ENCODE measurements at places on chromosomes 4 and X.

- DNase-seq, result no peak
These were observed 701 bp upstream of the BCOR start for GRCh38 chrX:40098264-40099054.

- no peak for DNase-seq
These were observed 9.8 kb downstream of the LAMP2 start for GRCh38 chrX:120459309-120459708.

DNA sequence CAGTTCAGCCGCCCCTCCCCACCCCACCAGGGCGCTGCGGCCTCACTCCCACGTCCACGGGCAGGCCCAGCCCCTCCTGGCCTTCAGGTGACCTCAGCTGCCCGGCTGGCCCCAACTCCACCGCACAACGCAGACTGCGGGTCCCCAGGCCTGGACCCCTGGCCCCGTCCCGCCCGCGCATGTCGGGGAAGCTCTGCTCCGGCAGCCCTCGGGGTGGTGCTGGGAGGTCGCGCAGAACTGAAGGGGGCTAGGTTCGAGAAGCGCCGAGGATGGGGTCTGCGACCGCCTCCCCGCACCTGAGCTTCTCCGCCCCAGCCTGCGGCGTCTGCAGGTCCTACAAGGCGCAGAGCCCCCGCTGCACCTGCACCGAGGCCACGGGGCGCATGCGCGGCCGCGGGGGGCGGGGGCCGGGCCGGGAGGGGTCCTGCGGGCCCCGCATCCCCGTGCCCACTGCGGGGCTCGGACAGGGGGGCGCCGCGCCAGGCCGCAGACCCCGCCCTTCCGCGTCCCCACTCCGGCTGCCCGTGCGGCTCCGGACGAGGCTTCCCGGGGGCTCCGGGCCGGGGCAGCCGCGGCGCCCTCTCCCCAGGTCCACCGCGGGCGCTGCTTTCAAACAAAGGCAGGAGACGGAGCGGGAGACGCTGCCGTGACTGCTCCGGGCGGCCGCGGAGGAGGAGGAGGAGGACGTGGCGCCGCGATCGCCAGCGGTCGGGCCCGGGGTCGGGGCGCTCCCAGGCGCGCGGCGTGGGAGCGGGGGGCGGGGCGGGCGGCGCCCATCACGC lies 672 bp upstream of the NAT8L start:
- DNase-seq, result no peak

GRCh38 chrX:110536816-110537215 lies 178.2 kb downstream of the RTL9 start:
- no peak for DNase-seq

GRCh38 chr4:119100655-119101054 lies 35.0 kb upstream of the MYOZ2 start:
- DNase-seq, result no peak

- no peak for DNase-seq
These were observed 1452.7 kb upstream of the TENM3 start for GRCh38 chr4:180790471-180790870.

DNA sequence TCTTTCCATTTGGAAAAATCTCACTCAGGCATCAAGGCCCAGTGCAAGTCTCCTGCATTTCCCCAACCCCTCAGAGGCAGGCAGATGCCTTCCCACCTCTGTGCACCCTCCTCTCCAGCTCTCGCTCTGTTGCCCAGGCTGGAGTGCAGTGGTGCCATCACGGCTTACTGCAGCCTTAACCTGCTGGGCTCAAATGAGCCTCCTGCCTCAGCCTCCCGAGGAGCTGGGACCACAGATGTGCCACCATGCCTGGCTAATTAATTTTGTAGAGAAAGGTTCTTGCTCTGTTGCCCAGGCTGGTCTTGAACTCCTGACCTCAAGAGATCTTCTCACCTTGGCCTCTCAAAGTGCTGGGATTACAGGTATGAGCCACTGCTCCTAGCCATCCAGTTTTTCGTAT lies 95.8 kb downstream of the NHSL2 start:
- no peak for DNase-seq

- DNase-seq, result no peak
These were observed 19.4 kb downstream of the LYAR start for GRCh38 chr4:4270529-4270928.

- DNase-seq, result no peak
These were observed 310.7 kb downstream of the STK32B start for GRCh38 chr4:5361968-5362367.

GRCh38 chrX:24099394-24099793 lies 44.6 kb downstream of the EIF2S3 start:
- no peak for DNase-seq

DNA sequence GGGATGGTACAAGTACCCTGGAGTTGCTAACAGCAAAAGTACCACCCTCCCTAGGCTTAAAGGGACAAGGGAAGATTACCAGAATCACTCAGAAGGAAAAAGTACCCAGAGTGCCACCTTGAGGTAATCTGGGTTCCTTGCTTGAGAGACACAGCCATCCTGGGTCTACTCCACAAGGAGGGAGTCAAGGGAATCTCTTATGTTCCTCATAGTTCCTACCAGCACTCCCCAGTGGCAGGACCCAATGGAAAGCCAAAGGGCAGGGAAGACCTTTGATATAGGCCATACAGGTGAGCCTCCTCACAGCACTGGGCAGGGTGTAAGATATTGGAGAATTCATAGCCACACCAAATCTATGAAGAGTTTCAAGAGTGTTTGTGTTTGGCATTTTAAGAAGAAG lies 5.7 kb downstream of the IL2 start:
- DNase-seq, result no peak

- no peak for DNase-seq
These were observed 5.2 kb downstream of the HTT start for GRCh38 chr4:3079694-3080123.

- DNase-seq, result no peak
These were observed 4.5 kb downstream of the CXXC4 start for GRCh38 chr4:104490096-104490769.

- DNase-seq, result no peak
These were observed 23.7 kb upstream of the GLRA2 start for GRCh38 chrX:14505648-14506047.

GRCh38 chr4:112520598-112521122 lies 4.7 kb upstream of the NEUROG2 start:
- DNase-seq, result no peak

GRCh38 chrX:13026877-13027652 lies 17.4 kb downstream of the FAM9C start:
- no peak for DNase-seq

GRCh38 chr4:40258627-40259026 lies 61.8 kb downstream of the RHOH start:
- DNase-seq, result no peak

DNA sequence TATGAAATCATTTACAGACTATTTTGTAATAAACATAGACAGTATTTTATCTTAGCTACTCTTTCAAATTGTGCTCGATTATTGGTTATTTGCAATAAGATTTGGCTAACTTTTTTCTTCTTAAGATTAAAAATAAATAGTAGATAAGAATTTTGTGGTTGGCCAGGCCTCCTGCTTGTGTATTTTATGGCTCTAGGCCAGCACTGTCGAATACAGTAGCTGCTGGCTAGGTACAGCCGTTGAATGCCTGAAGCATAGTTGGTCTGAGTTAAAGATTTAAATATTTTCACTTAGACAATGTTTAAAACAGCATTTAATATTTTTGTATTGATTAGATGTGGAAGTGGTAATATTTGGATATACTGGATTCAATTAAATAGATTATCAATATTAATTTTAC lies 481.0 kb downstream of the SPRY1 start:
- DNase-seq, result no peak

- DNase-seq, result no peak
These were observed 703.5 kb upstream of the GRID2 start for GRCh38 chr4:91600301-91600700.

GRCh38 chr4:142262956-142263355 lies 583.1 kb downstream of the INPP4B start:
- DNase-seq, result no peak

- no peak for DNase-seq
These were observed 11.2 kb upstream of the C1QTNF7 start for GRCh38 chr4:15416357-15417232.

- no peak for DNase-seq
These were observed 87.0 kb downstream of the ANXA3 start for GRCh38 chr4:78638337-78639172.

DNA sequence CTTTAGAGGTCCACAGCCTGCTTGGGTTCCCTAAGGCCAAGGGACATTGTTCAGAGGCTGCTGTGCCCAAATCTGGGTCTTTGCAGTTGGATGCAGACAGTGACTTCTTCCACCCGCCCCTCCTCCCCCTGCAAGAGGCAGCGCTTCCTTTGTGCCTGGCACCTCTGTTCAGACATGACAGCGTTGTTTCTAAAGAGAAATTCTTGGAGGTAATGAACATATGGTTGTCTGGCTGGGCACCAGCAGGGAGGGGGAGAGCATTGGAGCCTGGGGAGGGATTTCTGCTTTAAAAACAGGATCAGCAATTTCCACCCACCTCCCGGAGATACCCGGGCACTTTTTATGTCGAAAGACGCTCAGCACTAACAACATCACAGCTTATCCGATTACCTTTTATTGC lies 51.5 kb downstream of the PSAPL1 start:
- no peak for DNase-seq

GRCh38 chr4:109872065-109872464 lies 24.2 kb downstream of the LRIT3 start:
- DNase-seq, result no peak

- DNase-seq, result peak; percentile 34
These were observed 104.0 kb upstream of the ARHGEF9 start for GRCh38 chrX:63889001-63889400.

GRCh38 chr4:70392057-70392776 lies 5.5 kb upstream of the OPRPN start:
- DNase-seq, result no peak

- DNase-seq, result no peak
These were observed 12.0 kb upstream of the LRAT start for GRCh38 chr4:154731756-154732155.

GRCh38 chrX:63765712-63766111 lies 19.3 kb downstream of the ARHGEF9 start:
- no peak for DNase-seq

DNA sequence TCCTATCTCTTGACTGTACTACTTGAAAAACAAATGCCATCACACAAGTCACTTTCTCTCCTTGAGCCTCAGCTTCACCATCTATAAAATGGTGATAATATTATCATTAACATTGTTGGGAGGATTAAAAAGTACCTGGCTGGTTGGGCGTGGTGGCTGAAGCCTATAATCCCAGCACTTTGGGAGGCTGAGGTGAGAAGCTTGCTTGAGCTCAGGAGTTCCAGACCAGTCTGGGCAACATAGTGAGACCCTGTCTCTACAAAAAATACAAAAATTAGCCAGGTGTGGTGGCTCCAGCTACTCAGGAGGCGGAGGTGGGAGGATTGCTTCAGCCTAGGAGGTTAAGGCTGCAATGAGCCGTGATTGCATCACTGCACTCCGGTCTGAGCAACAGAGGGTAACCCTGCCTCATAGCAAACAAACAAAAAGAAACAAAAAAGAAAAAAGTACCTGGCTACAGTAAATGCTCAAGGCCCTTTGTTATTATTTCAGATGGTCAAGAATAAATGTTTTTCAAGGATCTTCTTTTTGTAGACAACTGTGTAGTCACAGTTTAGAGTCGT lies 120.3 kb downstream of the CHRNA9 start:
- DNase-seq, result no peak

All from skeletal muscle cell (primary cell).